Stimulated activated naive CD4-positive, alpha-beta T cell (primary cell): ENCODE measurements at places on chromosomes 7 and 10.

- DNase-seq = no peak
Measured at GRCh38 chr10:88968391-88968790, 15.8 kb upstream of the ACTA2 start.

- DNase-seq = peak; percentile 11
Measured at GRCh38 chr10:111598433-111599059, 521.7 kb downstream of the ADRA2A start.

GRCh38 chr10:50592961-50593418, 30.8 kb downstream of the SGMS1 start:
- DNase-seq = no peak

GRCh38 chr10:126387041-126387921, 996 bp downstream of the ADAM12 start:
- DNase-seq = no peak

- DNase-seq = no peak
Measured at GRCh38 chr7:66696774-66697191, 43.8 kb upstream of the RABGEF1 start.
